A549 treated with GW870086 at 1 μM for 4 hours (cell line): ENCODE measurements at places on chromosomes 7 and 10. TPM values are rescaled to one million over a fixed set of nuclear protein-coding genes. Genes with fewer than 3 reads are reported as not detected.

Gene SGCE
- 47.9 to 55.9 TPM (median 50.2 TPM) in 5 replicates for total RNA-seq

Gene SNCG
- total RNA-seq, result 10.0 to 15.0 TPM (median 13.9 TPM) in 5 replicates

Gene PON3
- 30.6 to 38.5 TPM (median 36.6 TPM) in 5 replicates for total RNA-seq

Gene VGF
- total RNA-seq, result 12.8 to 27.7 TPM (median 17.7 TPM) in 5 replicates

Gene PKD1L1
- 0.03 to 0.24 TPM (median 0.05 TPM) in 5 replicates for total RNA-seq

Gene RELN
- 0.01 to 0.21 TPM (median 0.02 TPM) in 3 of 5 replicates, not detected in the others for total RNA-seq

Gene RARRES2
- total RNA-seq, result not detected in 5 replicates

Gene POP7
- 80.2 to 95.5 TPM (median 88.2 TPM) in 5 replicates for total RNA-seq

Gene MCM10
- total RNA-seq, result 19.7 to 24.0 TPM (median 21.3 TPM) in 5 replicates

Gene PDE6C
- not detected in 5 replicates for total RNA-seq

Gene TFPI2
- 243 to 308 TPM (median 265 TPM) in 5 replicates for total RNA-seq

Gene TMEM209
- total RNA-seq, result 13.4 to 17.6 TPM (median 13.7 TPM) in 5 replicates

Gene CHST3
- 39.3 to 51.6 TPM (median 50.0 TPM) in 5 replicates for total RNA-seq

Gene SLC39A12
- total RNA-seq, result not detected in 5 replicates

Gene PNLIPRP1
- not detected in 5 replicates for total RNA-seq

Gene CDK14
- 0.09 to 0.23 TPM (median 0.19 TPM) in 5 replicates for total RNA-seq

Gene CYP3A7
- total RNA-seq, result not detected in 5 replicates

Gene MRPS16
- 115 to 196 TPM (median 180 TPM) in 5 replicates for total RNA-seq

Gene PEX1
- 4.3 to 6.8 TPM (median 6.3 TPM) in 5 replicates for total RNA-seq

Gene CALML3
- total RNA-seq, result not detected in 5 replicates

Gene INPP5A
- 12.7 to 13.8 TPM (median 12.8 TPM) in 5 replicates for total RNA-seq

Gene RBP4
- 8.0 to 11.5 TPM (median 9.6 TPM) in 5 replicates for total RNA-seq

Gene TRIM56
- total RNA-seq, result 11.6 to 15.7 TPM (median 12.4 TPM) in 5 replicates

Gene ENO4
- 0.13 to 0.54 TPM (median 0.18 TPM) in 4 of 5 replicates, not detected in the other for total RNA-seq

Gene TAS2R40
- total RNA-seq, result not detected in 5 replicates

Gene NXPH1
- not detected in 5 replicates for total RNA-seq

Gene ZNF518A
- total RNA-seq, result 4.4 to 8.2 TPM (median 6.8 TPM) in 5 replicates

Gene PNLIP
- not detected in 5 replicates for total RNA-seq

Gene PPP2R2D
- total RNA-seq, result 22.7 to 31.4 TPM (median 30.2 TPM) in 5 replicates

Gene TMEM196
- not detected in 5 replicates for total RNA-seq

Gene SPACDR
- total RNA-seq, result 0.65 to 1.3 TPM (median 0.70 TPM) in 5 replicates

Gene PIK3CG
- total RNA-seq, result not detected in 5 replicates

Gene SOSTDC1
- total RNA-seq, result not detected in 5 replicates
